Muscle of leg (tissue), 16 donors: ENCODE measurements at places on chromosomes 16 and 17. TPM values are rescaled to one million over a fixed set of nuclear protein-coding genes. Genes with fewer than 3 reads are reported as not detected.

The OSGIN1 gene
- total RNA-seq, result 0.18 TPM

The TEX14 gene
- 2.1 TPM for total RNA-seq

The CDH11 gene
- total RNA-seq, result 114 TPM

The INPP5K gene
- 13.8 TPM for total RNA-seq

The SLC22A31 gene
- total RNA-seq, result not detected

The RUNDC3A gene
- total RNA-seq, result 1.4 TPM

DNA sequence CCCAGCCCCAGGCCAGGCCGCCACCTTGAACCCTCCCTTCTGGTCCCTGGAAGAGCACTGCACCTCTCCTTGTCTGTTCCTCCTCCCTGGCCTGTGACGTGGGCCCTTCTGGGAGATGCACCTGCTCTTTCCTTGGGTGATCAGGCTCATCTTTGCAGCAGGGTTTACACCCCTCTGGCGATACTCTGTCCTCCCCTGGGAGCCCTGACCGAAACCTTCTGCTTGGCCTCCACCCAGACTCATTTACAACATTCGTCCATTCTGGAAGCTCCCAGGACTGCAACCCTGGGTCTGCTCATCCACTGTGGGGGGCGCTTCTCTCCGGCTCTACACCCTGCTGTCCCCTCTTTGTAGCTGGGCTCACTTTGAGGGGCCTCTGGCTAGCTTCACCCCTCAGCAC, 73.3 kb downstream of the PGS1 start:
- H3K27me3 ChIP-seq, result no peaks in the 10 kb centered on the region
- H3K36me3 ChIP-seq, result no peaks in the 10 kb centered on the region
- H3K27ac ChIP-seq, result no peak overlapping the region
- no peak overlapping the region for H3K4me3 ChIP-seq

DNA sequence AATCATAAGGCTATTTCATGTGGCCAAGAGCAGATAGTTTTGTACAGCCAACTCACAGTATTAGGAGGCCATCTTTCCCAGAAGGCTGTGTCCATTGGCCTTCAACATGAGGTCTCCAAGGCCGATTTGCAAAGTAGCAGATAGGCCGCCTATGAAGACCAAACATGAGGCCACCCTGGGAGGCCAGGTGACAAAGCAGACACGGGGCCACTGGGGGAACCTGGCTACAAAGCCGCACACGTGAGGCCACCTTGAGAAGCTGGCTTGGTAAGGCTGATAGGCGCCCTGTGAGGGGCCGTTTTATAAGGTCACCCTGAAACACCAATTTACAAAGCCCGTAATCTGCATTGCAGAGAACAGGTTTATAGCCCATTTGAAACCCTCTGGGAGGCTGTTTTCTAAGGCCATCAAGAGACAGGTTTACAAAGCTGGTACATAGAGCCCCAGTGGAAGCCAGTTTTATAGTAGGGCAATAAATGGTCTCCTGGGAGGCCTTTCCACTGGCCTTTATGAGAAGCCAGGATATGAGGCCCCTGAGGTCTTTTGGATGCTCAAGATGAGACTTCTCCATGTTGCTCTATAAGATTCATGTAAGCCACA, 4.9 kb downstream of the KDM8 start:
- H3K36me3 ChIP-seq, result peaks cover 21% of the 10 kb centered on the region
- peaks cover 11% of the 10 kb centered on the region for H3K4me1 ChIP-seq
- DNase-seq, result no peak
- H3K4me3 ChIP-seq, result no peak overlapping the region
- no peaks in the 10 kb centered on the region for H3K27me3 ChIP-seq

DNA sequence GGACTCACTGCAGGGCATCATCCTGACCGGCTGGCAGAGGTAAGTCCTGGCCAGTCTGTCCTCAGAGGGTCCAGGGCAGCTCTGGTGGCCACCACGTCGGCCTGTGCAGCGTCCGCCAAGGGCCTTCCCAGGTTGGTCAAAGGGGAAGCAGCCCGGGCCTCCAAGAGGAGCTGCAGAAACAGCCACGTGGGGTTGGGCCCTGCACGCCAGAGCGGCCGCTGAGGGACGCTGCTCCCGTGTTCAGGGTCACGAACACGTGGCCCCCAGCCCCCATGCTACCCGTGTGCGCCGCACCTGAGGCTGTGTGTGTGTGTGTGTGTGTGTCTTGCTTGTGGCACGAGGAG, 13.3 kb downstream of the CYBC1 start:
- H3K4me3 ChIP-seq, result no peak overlapping the region
- no peaks in the 10 kb centered on the region for H3K27me3 ChIP-seq
- no peak overlapping the region for H3K27ac ChIP-seq
- peaks cover 48% of the 10 kb centered on the region for H3K36me3 ChIP-seq
- H3K4me1 ChIP-seq, result peaks cover 11% of the 10 kb centered on the region

DNA sequence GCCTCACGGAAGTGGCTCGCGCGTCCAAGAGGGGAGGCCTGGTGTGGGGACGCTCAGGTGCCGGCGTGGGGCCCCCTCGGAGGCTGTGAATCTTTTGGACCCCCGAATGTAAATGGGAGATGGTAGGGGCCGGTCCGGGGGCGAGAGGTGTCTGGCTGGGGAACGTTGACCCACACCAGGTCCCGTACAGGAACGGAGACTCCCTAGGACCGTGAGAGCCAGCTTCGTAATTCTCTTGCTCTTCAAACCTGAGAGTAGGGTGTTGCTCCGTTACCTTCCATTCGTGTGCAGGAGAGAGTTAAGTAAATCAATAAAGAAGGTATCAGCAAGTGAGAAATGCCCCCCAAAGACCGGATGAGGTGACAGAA, 481 bp downstream of the LYRM1 start:
- no peak for DNase-seq
- H3K4me1 ChIP-seq, result peaks cover 26% of the 10 kb centered on the region
- H3K36me3 ChIP-seq, result peaks cover 5% of the 10 kb centered on the region
- H3K27me3 ChIP-seq, result no peaks in the 10 kb centered on the region
- peak overlapping the region; percentile 90 for H3K4me3 ChIP-seq
- H3K27ac ChIP-seq, result peak overlapping the region; percentile 99

- no peaks in the 10 kb centered on the region for H3K4me1 ChIP-seq
These were observed 17.9 kb downstream of the CASKIN1 start for GRCh38 chr16:2178321-2179106.

DNA sequence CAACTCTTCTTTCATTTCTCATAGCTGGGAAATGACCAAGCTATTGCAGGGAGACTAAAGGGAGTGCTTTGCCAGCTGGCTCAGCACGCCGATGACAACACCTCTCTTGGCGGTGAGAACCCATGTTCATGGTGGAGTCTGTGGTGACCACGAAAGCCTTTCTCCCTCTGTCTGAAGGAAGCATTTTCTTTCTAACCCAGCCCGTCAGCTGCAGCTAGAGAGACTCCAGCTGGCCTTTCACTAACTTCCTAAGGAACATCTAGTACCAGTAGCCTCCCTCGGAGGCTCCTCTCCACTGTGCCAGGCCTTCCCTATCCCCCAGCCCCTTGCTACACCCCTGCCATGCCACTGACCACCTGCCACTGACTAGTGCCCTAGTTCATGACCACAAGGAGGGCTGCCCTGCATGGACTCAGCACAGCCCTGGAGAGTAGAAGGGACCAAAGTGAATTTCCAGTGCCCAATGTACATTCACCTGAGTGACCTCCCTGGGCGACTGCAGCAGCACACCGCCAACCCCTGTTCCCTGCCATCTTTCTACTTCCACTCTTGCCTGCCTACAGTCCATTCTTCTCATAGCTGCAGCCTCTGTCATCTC, 81.3 kb downstream of the CBLN1 start:
- H3K4me1 ChIP-seq, result no peaks in the 10 kb centered on the region
- no peak for DNase-seq
- peaks cover 2% of the 10 kb centered on the region for H3K27me3 ChIP-seq
- H3K36me3 ChIP-seq, result no peaks in the 10 kb centered on the region
- H3K27ac ChIP-seq, result no peak overlapping the region

- no peak for DNase-seq
- no peak overlapping the region for H3K4me3 ChIP-seq
These were observed 33.8 kb downstream of the VWA3A start for GRCh38 chr16:22126037-22126558.
